Stimulated activated CD4-positive, alpha-beta T cell treated with anti-CD3 and anti-CD28 coated beads, Interleukin-4, amount 100 ng/mL, for 48 hours (primary cell): ENCODE measurements at places on chromosomes 4 and X.

- no peak for DNase-seq
Observed at GRCh38 chr4:158053086-158053485, 119.7 kb downstream of the GASK1B start.

GRCh38 chr4:125316401-125316790 is 1.6 kb downstream of the FAT4 start:
- DNase-seq, result no peak

DNA sequence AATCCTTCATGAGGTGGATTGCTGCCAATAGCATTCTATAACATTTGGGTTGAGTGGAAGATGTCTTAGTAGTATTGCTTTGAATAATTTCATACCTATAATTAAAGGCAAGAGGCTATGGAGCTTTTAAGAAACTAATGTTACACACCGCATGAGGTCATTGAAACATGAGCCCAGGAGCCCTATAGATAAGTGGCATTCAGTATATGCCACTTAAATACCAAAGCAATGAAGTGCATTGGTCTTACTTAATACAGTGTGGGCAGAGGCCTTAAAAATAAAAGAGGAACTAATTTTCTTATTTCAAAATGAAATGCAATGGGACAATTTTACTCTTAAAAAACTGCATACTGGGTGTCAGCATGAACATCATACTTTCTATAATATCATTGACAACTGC is 47.5 kb downstream of the SPATA18 start:
- no peak for DNase-seq

GRCh38 chr4:87981486-87981885 is 6.0 kb downstream of the SPP1 start:
- DNase-seq, result no peak

DNA sequence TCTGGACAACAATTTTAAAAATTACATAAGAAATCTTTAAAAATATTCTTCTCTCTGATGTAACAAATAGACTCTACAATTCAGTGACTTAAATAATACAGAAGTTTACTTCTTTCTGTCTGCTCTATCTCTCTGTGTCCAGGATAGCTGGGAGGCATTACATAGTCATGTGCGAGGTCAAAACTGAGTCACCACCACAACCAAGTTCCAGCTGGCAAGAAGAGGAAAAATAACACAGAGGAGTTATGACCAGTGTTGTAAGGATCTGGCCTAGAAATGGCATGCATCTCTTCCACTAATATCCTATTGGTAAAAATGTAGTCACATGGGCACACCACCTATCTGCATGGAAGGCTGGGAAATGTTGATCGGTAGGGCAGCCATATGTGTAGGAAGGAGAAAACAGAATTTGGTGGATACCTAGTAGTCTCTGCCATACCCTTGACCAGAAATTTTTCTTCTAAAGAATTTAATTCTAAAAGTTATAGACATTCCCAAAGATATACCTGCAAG is 39.4 kb upstream of the WDFY3 start:
- DNase-seq, result no peak

- no peak for DNase-seq
Observed at GRCh38 chrX:120512627-120513026, 43.5 kb upstream of the LAMP2 start.

- no peak for DNase-seq
Observed at GRCh38 chr4:183182873-183183725, 84.0 kb downstream of the WWC2 start.

GRCh38 chr4:7045961-7046921 is 3.1 kb downstream of the TADA2B start:
- no peak for DNase-seq

GRCh38 chrX:116031331-116031730 is 139.2 kb upstream of the AGTR2 start:
- no peak for DNase-seq

- DNase-seq, result no peak
Observed at GRCh38 chr4:48801016-48801715, 21.1 kb upstream of the FRYL start.

- DNase-seq, result no peak
Observed at GRCh38 chr4:88779431-88779830, 81.8 kb upstream of the NAP1L5 start.

DNA sequence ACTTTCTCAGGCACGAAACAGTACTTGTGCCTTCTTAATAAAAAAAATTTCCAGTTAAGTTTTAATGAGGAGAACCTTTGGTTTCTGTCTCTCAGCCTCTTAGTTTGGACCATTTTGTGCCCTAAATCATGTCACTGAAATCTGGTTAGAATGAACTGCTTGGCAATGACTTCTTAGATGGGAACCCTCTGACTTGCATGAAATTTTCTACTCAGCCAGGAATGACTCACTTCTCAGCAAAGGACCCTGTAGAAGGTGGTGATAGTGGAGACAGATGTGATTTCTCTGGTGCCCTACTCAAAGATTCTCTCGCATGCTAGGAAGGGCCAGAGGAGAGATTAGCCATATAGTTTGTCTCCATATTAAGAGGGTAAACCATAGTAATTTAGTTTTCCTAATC is 50.5 kb downstream of the RASL11B start:
- DNase-seq, result no peak

GRCh38 chr4:96887857-96888256 is 1048.0 kb downstream of the PDHA2 start:
- DNase-seq, result no peak

DNA sequence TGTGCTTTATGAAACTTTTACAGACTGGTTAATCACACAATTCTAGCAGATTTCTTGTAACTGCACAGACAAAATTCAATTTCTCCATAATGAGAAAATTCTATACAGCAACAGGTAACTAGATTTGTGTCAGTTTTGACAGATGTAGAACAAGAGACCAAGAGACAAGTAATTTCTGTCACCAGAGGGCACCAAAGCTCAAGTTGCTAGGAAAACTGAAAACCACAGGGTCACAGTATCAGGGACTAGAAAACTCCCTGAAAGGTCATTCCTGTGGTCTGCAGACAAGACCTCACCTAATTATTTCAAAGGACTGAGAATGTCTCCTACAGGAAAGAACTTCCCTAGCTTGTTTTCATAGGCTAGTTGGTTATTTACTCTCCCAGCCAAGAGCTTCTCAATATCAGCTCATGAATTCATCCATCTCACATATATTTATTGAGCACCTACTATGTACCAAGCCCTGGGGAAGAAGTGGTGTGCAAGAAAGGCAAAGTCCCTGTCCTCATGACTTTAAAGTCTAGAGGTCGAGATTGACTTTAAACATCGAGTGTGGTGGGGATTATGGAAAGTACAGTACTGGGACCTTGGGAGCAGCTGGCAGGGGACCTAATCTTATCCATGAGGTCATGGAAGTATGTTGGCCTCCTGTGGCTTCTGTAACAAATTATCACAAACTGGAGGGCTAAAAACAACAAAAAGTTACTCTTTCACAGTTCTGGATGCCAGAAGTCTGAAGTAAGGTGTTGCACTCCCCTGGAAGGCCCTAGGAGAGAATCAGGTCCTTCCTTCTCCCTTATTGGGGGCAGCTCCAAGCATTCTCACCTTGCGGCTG is 47.8 kb upstream of the SETD7 start:
- DNase-seq, result no peak

DNA sequence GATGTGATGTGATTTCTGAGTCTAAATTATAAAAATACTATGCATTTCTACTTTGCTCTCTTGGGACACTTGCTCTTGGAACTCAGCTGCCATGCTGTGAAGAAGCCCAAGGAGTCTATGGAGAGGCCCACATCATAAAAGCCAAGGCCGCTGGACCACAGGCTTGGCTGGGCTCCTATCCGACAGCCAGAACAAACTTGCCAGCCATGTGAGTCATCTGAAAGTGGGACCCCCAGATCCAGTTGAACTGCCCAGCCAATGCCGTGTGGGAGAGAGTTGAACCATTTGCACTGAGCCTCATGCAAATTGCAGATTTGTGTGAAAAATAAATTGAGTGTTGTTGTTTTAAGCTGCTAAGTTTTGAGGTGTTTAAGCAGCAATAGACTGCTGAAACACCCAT is 60.2 kb downstream of the TMEM154 start:
- no peak for DNase-seq

- DNase-seq, result no peak
Observed at GRCh38 chr4:99033956-99034355, 38.4 kb downstream of the METAP1 start.

DNA sequence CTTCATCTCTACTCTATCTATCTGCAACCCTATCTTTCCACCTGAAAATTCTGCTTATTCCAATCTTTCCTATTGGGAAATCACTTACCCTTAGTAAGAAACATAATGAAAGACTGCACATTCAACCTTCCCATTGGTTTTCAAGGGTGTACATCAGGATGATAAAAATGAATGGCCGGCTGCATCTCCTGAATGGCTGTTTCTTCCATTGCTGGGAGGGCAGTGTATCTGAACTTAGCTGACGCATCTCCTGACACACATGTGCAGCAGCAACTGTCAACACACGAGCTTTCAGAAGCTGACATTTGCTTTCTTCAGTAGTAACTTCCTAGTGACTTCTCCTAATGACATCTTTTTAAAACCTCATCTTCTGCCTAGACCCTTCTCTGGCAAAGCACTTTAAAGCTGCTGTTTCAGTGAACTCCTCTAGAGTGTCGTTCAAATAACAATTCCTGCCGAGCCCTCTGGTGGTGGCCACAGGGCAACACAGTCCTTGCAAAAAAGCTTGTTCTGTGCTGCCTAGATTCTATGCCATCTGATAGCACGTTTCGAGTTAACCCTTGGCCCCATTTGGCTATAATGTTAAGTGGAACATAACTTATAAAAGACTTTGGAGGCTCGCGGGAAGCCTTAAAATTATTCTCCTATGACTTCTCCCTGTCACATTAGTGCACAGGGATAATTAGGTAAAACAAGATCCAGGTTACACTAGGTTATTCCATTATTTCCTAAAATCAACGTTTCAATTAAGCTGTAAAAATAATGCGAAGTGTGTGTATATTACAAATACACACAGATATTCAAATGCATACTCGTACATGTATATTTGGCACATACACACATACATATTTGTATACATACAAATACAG is 2340.7 kb downstream of the PCDH7 start:
- no peak for DNase-seq

GRCh38 chr4:73947239-73947985 is 34.4 kb downstream of the PF4 start:
- DNase-seq, result no peak

- DNase-seq, result no peak
Observed at GRCh38 chr4:89419111-89419695, 111.6 kb upstream of the GPRIN3 start.

- DNase-seq, result no peak
Observed at GRCh38 chr4:87038837-87039615, 104.2 kb downstream of the AFF1 start.

GRCh38 chr4:83712890-83713289 is 177.0 kb downstream of the GPAT3 start:
- DNase-seq, result no peak

- no peak for DNase-seq
Observed at GRCh38 chrX:48902135-48902534, 4.4 kb downstream of the PQBP1 start.

GRCh38 chr4:181597766-181598165 is 645.4 kb upstream of the TENM3 start:
- DNase-seq, result no peak

- no peak for DNase-seq
Observed at GRCh38 chrX:3345281-3346191, 916 bp downstream of the MXRA5 start.

DNA sequence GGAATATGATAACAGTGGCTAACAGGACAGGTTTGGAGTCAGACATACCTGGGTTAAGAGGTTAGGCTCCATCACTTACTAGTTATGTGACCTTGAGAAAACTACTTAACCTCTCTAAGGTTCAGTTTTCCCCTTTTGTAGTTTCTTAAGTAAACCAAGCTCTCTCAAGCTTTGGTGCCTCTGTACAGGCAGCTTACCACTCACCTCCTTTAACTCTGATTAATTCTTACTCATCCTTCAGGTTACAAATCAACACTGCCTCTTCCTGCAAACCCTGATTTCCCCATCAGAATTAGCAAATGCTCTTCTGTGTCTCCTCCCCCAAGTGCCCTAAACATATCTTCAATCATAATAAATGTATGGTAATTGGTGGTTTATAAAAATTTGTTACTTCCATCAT is 3.5 kb upstream of the SERTM2 start:
- DNase-seq, result no peak

DNA sequence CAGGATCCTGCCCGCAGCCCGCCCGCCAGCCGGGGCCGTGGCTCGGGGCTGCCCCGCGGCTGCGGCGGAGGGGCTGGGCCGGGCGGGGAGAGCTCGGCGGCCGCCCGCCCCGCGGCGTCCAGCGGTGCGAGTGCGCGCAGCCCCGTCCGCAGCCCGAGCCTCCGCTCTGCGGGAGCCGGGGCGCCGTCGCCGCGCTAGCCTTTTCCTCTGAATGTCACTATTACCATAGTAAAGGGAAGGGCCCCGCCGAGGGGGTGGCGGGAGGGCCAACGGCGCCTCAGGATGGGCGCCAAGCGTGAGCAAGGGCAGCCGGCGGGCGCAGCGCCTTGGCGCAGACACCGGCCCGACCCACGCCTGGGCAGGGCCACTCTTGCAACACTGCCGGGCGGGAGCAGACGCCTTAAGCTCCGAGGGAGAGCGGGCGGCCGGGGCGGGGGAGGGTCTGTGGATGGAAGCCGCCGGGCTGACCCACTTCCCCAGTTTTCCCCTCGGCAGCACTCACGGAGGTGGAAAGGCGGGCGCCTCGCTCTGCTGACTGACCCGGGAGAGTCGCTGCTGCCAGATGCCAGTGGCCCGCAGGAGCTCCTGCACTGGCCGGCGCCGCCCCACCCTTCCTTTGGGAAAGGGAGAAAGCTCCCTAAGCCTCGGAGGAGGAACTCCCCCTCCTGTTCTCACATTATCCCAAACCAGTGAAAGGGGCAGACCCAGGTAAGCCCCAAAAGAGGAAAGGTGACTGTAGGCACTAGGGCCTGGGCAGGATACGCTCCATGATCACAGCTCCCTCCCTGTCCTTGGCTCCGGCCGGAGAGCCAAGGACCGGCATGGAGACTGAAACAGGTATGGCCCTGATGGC is 329.4 kb downstream of the HNRNPD start:
- no peak for DNase-seq

GRCh38 chr4:16227462-16227868 is 1.2 kb upstream of the TAPT1 start:
- no peak for DNase-seq

- no peak for DNase-seq
Observed at GRCh38 chr4:101288365-101289145, 58.8 kb downstream of the PPP3CA start.

GRCh38 chr4:39730072-39730471 is 32.1 kb downstream of the UBE2K start:
- DNase-seq, result no peak

DNA sequence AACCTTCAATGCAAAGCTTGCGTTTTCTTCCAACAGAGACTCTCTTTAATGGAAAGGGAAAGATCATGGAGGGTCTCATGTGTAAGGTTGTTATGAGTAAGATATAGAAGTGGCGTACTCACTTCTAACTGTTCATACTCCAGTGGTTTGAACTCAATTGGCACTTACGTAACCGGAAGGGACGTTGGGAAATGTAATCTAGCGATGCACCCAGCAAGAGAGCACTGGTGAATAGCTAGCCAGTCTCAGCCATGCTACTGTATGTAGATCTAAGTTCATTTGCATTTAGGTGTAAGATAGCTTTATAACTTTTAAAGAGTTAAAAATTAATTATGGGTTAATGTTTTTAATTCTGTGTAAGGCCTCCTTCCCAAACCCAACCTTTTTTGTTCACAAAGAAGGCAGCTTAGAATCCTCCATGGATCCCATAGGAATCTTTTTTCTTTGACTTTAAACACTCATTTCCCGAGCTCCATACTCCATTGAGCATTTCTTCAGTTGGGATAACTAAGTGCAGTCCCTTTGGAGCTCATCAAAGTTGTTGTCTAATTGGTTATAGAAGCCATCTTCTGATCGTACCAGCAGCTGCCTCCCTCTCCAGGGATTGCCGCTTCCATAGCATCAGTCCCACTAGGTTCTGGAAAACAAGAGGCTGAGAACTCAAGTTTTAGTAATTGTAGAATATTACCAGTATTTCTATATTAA is 191.1 kb downstream of the RAPGEF2 start:
- no peak for DNase-seq
